Chondrocyte (in vitro differentiated cells): ENCODE measurements at places on chromosomes 1 and 21. TPM values are rescaled to one million over a fixed set of nuclear protein-coding genes. Genes with fewer than 3 reads are reported as not detected.
A peak's percentile ranks its signal among the peaks of the same experiment; 100 is the strongest.

DNA sequence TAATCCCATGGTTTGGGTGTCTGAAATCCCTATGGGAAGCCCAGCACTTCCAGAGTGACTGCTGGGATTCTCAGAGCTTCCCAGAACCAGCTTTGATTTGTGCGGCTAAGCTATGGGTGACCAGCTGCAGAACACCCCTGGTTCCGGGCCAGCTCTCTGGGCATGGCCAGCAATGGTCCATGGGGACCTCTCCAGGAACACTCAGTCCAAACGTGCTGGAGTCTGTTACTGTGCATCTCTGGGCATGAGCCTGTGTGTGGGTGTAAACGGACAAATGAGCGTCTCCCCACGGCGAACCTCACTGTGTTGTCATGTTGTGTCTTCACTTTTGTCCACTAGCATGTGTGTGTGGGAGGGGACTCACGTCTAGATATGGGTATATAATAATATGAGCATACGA lies 54.4 kb downstream of the MAB21L3 start:
- H3K4me1 ChIP-seq: peaks cover 8% of the 10 kb centered on the region
- DNase-seq: no peak
- no peak overlapping the region for H3K4me3 ChIP-seq
- H3K27me3 ChIP-seq: peaks cover 11% of the 10 kb centered on the region
- no peaks in the 10 kb centered on the region for H3K36me3 ChIP-seq

GRCh38 chr1:67327864-67328466 lies 20.3 kb downstream of the IL12RB2 start:
- H3K27me3 ChIP-seq: no peaks in the 10 kb centered on the region
- H3K4me1 ChIP-seq: peaks cover 5% of the 10 kb centered on the region
- no peak overlapping the region for H3K4me3 ChIP-seq
- DNase-seq: no peak
- no peak overlapping the region for H3K27ac ChIP-seq
- H3K36me3 ChIP-seq: no peaks in the 10 kb centered on the region

GRCh38 chr1:87830432-87830978 lies 501.8 kb downstream of the LMO4 start:
- DNase-seq: no peak
- no peak overlapping the region for H3K4me3 ChIP-seq
- no peaks in the 10 kb centered on the region for H3K27me3 ChIP-seq
- no peak overlapping the region for H3K27ac ChIP-seq
- H3K36me3 ChIP-seq: no peaks in the 10 kb centered on the region

The CFHR2 gene
- not detected in 3 replicates for total RNA-seq

DNA sequence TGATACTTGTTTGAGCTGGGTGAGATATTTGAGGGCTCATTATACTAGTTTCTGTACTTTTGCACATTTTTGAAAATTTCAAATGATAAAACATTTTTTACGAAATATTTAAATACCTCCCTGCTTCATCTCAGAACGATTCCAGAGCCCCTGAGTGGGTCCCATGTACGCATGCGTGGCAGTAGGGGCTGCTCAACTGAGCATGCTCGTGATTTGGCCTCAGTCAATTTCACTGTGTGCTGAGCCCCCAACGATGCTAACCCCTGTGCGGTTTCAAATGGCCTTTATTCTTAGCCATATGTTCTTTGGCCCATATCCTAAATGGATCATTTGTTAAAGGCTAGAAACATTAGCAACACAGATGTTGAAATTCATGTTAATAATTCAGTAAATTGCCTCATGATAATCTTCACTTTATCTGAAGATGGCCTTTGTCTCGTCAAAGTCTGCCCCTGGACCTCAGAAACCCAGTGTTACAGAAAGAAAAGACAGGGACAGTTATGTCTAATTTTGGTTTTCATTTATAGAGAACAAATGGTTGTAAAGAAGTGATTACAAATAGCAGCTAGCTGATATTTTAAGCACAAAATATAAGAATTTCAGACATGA lies 108.2 kb downstream of the MRPS6 start:
- peaks cover 1% of the 10 kb centered on the region for H3K36me3 ChIP-seq
- no peak for DNase-seq
- H3K27ac ChIP-seq: no peak overlapping the region
- peak overlapping the region; percentile 58 for H3K4me3 ChIP-seq
- H3K27me3 ChIP-seq: no peaks in the 10 kb centered on the region

DNA sequence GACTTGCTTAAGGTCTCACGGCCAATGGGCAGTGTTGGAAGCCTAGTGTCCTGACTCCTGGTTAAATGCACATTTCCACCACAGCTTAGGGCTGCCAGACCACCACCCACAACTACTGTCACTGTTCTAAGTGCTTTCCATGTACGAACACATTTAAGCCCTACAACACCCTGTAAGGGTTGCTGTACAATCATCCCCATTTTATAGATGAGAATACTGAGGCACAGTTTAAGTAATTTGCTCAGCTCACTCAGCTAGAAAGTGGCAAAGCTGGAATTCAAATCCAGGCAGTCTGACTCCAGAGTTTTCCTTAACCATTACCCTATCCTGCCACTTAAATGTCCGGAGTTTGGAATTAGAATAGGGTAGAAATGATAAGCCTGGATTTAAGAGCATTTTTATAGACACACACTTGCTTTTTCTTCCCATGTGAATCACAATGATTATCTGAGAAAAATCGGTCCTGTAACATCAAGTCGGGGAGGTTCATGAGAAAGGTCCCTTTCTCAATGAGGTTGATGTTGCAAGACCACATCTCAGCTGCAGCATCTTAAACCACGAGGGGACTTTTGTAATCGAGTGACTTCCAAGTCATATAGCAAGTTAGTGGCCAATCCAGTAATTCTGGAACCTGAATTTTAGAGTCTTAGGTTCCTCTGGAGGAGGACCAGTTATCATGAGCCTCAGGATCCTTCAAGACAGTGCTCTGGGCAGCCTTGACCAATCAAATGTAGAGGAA lies 8.6 kb downstream of the E2F2 start:
- H3K36me3 ChIP-seq: no peaks in the 10 kb centered on the region
- no peak overlapping the region for H3K4me3 ChIP-seq
- peaks cover 13% of the 10 kb centered on the region for H3K4me1 ChIP-seq
- no peak for DNase-seq
- no peaks in the 10 kb centered on the region for H3K27me3 ChIP-seq

DNA sequence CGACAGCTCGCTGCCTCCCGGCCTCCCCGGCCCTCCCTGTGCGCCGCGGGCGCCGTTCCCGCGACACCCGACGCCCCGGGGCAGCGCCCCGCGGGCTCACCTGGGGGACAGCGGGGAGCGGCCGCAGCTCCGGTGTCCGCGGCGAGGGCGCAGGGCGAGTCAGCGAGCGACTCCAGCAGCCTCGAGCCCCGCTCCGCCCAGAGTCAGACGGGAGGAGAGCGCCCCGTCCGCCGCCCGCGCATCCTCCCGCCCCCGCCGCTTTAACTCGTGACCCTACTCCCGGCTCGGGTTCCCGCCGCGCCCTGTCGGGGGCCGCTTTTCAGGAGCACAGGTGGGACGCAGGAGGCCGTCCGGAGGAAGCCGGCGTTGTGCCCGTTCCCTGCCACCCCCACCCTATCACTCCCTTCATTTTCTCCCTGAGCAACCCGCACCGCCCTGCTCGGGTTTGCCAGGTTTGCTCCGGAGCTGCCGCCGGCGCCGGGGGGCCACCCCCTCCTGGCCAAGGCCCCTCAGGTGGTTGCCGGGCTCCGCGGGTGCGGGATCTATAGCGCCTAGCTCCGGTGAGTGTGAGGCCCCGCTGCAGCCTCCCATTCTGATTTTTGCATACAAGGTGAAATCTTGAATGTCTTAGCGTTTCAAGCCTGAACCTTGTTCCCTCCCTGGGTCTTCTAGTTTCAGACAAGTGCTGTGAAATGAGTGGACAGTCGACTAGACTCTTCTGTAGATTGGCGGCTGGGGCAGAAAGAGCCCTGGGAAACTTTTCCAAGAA lies at the start of gene MCOLN3:
TSS of gene MCOLN3 (minus strand) at position 205 of the 769 bp plus-strand sequence. CDS start 3,140 bp downstream, outside the sequence.
- no peak within 1 kb of the TSS for H3K27ac ChIP-seq
- no peaks in the 10 kb centered on the region for H3K36me3 ChIP-seq
- H3K4me3 ChIP-seq: peak within 1 kb of the TSS; percentile 56
- DNase-seq: peak; percentile 71
- H3K4me1 ChIP-seq: peaks cover 3% of the 10 kb centered on the region
- peaks cover 58% of the 10 kb centered on the region for H3K27me3 ChIP-seq

DNA sequence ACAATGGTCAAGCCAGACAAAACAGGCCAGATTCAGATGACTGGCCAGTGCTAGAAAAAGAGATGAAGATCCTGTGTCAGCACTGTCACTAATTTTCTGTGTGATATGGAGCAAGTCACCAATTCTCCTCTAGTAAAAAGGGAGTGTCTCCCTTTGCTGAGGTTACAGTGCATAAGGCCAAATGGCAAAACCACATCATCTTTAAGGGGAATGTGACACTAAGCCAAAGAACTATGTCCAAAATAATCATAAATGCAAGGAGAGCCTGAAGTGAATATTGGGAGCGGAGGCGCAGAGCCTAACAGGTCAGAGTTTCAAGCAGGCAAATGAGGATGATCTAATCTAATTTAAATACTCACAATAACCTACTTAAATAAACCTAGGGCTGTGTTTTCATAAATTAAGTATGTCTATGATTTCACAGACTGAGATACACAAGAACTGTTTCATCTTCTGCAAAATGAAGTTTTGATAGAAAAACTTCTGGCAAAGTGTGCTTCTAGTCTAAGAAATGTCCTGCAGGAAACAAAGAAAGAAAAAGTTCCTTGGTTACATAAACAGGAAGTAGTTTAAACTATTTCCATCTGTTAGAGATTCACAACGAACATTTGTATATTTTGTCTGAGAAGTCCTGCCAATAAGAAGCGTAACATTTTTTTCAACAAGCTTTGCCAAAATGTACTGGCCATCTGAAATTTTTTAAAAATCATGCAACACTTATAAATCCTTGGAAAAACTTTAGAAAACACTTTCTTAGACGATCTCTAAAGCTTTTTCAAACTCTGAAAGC lies 290.2 kb downstream of the LRRC40 start:
- no peak for DNase-seq
- H3K4me1 ChIP-seq: peaks cover 33% of the 10 kb centered on the region
- H3K4me3 ChIP-seq: peak overlapping the region; percentile 31
- H3K27me3 ChIP-seq: no peaks in the 10 kb centered on the region

GRCh38 chr1:179805291-179806195 lies 62.5 kb downstream of the FAM163A start:
- DNase-seq: peak; percentile 63
- peaks cover 4% of the 10 kb centered on the region for H3K4me1 ChIP-seq
- no peak overlapping the region for H3K27ac ChIP-seq
- peaks cover 26% of the 10 kb centered on the region for H3K27me3 ChIP-seq

DNA sequence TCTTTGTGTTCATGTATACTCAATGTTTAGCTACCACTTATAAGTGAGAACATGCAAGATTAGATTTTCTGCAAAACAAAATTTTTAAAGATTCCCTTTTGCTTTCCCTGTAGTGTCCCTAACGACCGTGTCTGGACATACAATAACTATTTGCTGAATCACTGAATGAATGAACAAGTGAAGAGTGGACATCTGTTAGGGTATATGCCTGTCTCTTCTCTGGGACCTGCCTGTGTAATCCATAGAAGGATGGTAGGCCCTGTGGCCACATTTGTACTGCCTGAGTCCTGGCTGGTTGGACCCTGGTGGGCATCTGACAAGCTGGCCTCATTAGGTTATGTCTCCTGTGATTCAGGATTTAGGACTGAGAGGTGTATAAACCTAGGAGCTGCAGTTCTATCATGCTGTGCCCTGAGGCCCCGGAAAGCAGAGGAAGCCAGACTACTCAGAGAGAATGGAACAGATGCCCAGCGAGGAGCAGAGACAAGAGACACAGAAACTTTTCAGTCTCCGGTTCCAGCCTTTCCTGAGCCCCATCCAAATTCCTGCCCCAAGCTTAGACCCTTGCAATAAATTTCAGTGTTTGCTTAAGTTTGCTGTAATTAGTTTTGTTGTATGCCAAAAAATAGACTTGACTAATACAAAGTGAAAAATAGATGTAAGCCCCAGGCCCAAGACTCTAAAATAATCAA lies 7.5 kb upstream of the NCF2 start:
- no peak overlapping the region for H3K27ac ChIP-seq
- no peaks in the 10 kb centered on the region for H3K36me3 ChIP-seq
- no peak overlapping the region for H3K4me3 ChIP-seq
- H3K27me3 ChIP-seq: no peaks in the 10 kb centered on the region

GRCh38 chr1:65866439-65866838 lies 73.7 kb downstream of the PDE4B start:
- H3K27me3 ChIP-seq: peaks cover 18% of the 10 kb centered on the region
- DNase-seq: no peak
- H3K4me1 ChIP-seq: no peaks in the 10 kb centered on the region
- H3K36me3 ChIP-seq: peaks cover 1% of the 10 kb centered on the region
- H3K27ac ChIP-seq: no peak overlapping the region

- H3K27ac ChIP-seq: peak overlapping the region; percentile 41
- no peaks in the 10 kb centered on the region for H3K27me3 ChIP-seq
- H3K4me1 ChIP-seq: peaks cover 43% of the 10 kb centered on the region
- DNase-seq: no peak
- peaks cover 11% of the 10 kb centered on the region for H3K36me3 ChIP-seq
Observed at GRCh38 chr1:46344481-46344880, 3.9 kb downstream of the NSUN4 start.

GRCh38 chr1:186577633-186578032 lies 102.6 kb downstream of the PTGS2 start:
- H3K27ac ChIP-seq: no peak overlapping the region
- peaks cover 11% of the 10 kb centered on the region for H3K4me1 ChIP-seq
- no peak for DNase-seq
- no peaks in the 10 kb centered on the region for H3K36me3 ChIP-seq
- no peak overlapping the region for H3K4me3 ChIP-seq

DNA sequence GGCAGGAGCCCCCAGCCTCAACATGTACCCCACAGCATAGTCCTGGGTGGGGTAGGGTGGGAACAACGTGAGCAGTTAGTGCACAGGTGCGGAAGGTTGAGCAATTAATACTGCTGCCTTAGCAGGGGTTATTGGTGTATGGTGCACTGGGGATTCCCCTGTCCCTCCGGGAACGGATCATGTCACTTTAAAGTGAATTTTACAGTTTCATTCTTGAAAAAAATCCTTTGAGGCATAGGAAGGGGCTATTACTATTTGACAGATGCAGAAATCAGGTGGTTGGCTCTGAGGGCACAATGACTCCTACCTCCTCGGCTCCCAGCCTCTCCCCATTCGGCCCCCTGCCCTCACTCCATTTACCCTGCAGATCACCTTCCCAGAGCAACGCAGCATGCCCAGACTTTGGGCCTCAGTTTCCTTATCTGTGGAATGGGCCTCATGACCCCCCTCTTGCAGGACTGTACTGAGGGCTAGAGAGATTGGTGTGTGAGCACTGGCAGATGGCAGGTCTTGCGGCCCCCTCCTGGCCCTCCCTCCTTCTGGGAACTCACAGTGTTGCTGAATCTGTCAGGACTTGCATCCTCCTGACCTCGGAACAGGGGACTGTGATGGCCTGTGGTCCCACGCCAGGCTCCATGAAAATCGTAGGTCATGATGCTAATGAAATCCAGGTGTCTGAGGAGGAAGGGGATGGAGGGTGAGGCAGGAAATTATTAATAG lies 5.1 kb upstream of the MYBPH start:
- H3K27ac ChIP-seq: no peak overlapping the region
- no peak for DNase-seq
- H3K36me3 ChIP-seq: no peaks in the 10 kb centered on the region

GRCh38 chr1:156078728-156079127 lies 3.5 kb downstream of the MEX3A start:
- H3K27me3 ChIP-seq: no peaks in the 10 kb centered on the region
- DNase-seq: no peak
- peak overlapping the region; percentile 69 for H3K27ac ChIP-seq
- peak overlapping the region; percentile 19 for H3K4me3 ChIP-seq
- peaks cover 64% of the 10 kb centered on the region for H3K4me1 ChIP-seq
